ENCODE measurements at places on chromosomes 4 and X.
A peak's percentile ranks its signal among the peaks of the same experiment; 100 is the strongest.

DNA sequence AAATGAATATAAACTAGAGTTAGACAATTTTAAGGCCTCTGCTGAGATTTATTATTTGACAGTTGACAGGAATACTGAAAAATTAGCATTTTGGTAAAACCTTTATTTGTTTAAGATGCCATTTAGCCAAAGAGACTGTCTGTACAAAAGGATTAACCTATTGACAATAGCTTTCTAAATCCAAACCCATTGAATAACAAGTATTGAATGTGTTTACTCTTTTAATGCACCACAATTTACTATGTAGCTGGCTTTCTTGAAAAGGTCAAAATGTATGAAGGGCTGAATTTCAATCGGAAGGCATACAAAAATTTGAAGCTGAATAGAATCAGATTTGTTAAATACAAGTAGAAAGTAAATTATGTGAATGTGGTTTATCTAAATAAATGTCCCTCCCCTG is 374.5 kb downstream of the TEX13C start:
- DNase-seq, result no peak

- no peak for DNase-seq
Observed at GRCh38 chr4:44817930-44818329, 91.6 kb upstream of the GNPDA2 start.

DNA sequence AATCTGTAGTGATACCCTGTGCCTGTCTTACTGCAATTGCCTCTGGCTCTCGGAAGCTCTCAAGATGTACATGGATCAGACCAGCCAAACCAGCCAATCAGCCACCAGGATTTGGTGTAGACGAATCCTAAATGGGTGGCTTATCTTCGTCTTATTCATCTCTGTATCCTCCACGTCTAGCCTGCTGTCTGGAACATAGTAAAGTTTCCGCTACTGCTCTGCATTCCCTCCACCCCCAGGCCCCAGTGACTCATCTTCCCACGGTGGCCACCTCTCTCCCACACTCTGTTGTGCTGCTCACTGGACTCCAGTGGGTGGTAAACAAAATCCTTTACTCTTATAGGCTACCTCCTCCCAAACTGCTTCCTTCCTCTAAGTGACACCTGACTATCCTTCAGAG is 37.8 kb downstream of the SEPTIN6 start:
- DNase-seq, result no peak

DNA sequence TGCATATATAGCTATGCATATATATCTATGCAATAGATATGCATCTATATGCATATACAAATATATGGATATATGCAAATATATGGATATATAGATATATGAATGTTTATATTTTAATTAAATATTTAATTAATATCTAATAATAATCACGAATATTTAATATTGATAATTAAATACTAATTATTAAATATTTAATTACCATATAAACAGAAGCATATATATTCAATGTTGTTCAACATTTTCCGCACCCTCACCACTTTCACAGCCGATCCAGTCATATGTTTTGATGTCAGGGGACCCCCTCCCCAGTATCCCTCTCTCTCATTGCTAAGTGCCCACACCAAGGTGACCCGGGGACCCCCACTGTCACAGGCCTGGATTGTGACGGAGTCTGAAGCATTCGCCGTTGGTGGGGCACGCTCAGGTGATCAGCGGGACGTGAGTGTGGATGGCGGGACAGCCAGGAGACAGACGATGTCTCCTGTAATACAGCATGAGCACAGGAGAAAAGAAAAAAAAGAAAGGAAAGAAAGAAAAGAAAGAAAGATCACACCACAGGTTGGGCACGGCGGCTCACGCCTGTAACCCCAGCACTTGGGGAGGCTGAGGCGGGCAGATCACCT is 199.7 kb downstream of the CRLF2 start:
- DNase-seq, result no peak

- DNase-seq, result no peak
Observed at GRCh38 chr4:56723201-56723605, 42.1 kb upstream of the HOPX start.

DNA sequence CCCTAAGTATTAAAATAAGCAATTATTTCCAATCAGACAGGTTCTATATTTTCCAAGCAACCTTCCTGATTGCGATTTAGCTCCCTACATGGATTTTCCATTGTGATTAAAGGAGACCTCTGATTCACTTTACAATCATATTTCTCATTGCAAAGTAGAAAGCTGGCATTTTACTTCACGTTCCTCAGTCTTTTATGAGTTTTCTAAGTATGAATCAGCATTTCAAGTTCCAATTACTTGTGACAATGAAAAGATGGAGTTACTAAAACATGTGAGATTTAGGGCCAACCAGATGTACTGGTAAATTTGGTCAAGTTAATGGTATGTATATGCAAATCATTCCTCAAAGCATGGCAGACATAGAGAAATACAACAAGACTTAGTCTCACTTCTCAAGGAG is 206.2 kb downstream of the KCNIP4 start:
- DNase-seq, result no peak

- no peak for DNase-seq
Observed at GRCh38 chrX:46376246-46376885, 168.9 kb downstream of the ZNF674 start.

GRCh38 chr4:45692131-45692735 is 431.6 kb downstream of the GABRG1 start:
- DNase-seq, result no peak

DNA sequence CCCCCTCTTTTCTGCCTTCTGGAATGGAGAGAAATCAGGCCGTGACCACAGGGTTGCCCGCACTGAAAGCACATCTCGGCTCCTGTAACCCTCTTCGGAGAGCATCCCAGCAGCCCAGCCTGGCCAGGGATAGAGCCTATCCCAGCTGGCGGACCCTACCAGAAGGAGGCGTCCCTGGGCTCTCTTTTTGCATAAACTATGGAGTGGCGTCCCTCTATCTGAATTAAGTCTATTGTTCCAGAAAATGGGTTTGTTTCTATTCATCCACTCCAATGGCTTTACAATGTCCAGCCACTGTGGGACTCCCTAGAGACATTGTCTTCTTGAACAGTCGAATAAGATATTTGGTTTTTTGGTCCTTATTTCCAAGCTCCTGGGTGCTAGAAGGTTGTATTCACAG is 689 bp upstream of the NHSL2 start:
- DNase-seq, result peak; percentile 31

- DNase-seq, result peak; percentile 2
Observed at GRCh38 chr4:163681208-163681821, 186.8 kb downstream of the TMA16 start.

DNA sequence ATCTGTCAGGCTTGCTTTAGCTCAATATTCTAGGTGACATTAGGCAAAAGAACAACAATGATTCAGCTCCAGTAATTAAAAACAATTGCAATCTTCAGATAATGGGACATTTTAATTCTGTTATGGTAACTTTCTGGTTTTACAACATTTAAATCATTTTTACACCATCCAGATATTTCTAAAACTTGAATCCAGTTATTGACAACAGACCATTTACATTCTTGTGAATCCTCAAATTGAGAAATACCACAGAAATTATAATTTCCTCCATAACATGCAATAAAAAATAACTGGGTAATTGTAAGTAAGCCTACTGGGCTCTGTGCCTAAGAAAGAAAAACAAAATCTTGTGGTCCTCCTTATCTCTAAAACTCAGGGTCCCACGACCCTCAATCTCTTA is 195.0 kb upstream of the S100G start:
- DNase-seq, result no peak

DNA sequence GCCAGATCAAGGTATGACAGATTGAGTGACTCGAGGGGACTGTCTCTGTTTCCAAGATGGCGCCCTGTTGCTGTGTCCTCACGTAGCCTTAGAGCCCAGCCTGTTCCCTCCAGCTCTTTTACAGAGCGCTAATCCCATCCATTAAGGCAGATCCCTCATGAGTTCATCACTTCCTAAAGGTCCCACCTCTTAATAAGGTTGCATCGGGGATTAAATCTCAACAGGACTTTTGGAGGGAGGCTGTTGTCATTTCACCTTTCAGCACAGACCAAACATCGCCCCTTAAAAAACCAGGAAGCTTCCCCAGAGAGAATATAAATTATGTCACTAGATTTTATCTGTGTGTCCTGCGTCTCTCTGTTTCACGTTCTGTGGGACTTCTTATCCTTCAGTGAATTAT is 32.6 kb upstream of the DHRSX start:
- DNase-seq, result no peak

DNA sequence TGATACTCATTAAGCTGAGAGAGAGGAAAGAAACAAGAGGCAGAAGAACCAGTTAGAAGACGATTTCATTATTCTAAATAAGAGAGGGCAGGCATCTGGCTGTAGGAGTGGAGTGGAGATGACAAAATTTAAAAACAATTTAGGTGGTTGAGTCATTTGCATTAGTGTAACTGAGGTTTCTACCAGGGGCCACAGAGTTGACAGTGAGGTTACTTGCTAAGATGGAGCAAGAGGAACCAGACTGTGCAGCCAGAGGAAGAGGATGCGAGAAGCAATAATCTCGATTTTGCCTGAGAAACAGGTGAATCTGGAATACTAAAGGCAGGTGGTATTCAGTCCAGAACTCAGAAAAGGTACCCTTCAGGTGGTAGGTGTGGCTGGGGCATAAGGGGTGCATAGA is 491.9 kb downstream of the MID1IP1 start:
- no peak for DNase-seq
